ENCODE measurements at places on chromosomes 2 and 18.

DNA sequence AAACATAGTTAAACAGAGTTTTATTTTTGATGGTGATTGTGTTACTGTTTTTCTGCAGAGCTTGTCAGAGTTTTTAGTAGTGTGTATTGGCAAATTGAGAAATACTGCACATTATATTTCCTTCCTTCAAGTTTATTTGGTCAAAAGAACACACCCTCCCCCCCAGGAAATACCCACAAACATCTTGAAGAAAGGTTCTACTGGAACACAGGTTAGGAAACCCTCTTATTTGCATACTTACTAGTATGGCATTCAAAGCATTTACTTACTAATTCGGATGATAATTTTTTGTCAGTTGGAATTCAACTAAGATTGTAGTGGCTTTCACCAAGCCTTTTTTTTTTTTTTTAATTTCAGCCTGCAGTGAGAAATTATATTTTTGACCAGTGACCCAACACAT, 9.1 kb downstream of the CAB39 start:
- no peak for DNase-seq

- DNase-seq = no peak
Measured at GRCh38 chr18:47180765-47181164, 4.6 kb upstream of the IER3IP1 start.

DNA sequence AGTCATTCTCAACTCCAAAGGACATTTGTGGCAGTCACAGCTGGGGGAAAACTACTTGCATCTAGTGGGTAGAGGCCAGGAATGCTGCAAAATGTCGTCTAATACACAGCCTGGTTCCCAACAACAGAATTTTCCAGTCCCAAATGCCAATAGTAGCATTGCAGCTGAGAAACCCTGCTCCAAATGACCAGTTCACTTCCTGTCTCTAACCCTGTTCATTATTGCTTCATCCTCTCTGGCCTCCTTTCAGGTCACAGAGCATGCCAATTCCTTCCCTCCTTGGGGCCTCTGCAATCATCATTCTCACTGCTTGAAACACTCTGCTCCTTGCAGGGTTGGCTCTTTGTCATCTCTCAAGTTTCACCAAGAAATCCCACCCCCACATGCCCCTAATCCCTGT, 139.1 kb downstream of the IRS1 start:
- no peak for DNase-seq

DNA sequence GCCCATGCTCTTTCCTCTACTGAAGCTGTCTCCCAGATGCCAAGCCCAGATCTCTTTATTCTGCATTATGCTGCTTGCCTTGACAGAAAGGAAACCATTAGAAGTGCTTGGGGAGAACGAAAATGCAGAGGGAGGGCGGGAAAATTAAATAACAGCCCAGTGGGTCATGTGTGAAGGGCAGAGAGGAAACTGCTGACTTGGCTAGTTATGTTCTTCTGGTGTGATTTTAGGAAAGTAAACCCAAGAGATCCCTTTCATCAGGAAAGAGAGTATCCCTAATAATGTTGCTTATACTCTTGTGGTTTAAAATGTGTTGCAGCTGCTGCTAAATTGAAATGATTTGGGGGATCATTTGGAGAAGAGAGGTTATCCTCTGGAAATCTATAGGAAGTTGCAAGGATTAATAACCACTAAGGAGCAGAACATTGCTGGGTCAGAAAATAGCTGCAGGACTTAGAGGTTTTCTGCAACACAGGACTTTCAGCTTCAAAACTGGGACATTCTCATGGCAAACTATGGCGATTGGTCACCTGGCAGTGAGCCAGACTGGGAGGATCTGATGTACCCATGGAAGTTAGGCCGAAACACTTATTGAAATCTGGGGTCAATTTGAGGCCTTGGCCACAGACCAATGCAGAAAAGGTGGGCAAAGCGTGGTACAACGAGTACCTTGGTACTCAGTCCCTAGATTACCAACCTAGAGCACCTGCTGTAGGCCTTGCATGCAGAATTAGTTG, 172.2 kb downstream of the TMEM247 start:
- DNase-seq = no peak

DNA sequence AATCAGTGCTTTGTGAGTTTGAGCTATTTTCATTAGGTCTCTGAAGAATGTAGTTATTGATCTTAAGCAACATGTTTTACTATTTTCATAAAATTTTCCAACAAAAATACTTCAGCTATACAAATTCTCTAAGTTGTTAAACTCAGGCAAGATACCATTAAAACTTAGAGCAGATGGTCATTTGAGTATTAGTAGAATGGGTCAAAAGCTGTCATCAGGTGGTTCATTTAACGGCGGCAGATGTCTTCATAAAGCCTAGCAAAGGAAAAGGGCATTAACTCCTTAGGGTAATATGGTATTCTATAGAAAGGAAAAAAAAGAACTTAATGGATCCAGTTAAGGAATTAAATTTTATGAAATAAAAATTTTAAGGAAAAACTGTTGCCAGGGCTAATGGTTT, 19.2 kb downstream of the MIB1 start:
- no peak for DNase-seq

DNA sequence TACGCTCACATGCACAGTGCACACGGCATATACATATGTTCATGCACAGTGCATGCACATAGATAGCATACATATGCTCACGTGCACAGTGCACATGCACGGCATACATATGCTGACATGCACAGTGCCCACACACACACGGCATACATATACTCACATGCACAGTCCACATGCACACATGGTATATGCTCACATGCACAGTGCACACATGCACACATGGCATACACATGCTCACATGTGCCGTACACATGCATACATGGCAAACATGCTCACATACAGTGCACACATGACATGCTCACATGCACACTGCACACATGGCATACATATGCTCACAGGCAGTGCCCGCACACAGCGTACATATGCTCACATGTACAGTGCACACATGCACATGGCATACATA, 97.7 kb upstream of the CTDP1 start:
- DNase-seq = no peak

DNA sequence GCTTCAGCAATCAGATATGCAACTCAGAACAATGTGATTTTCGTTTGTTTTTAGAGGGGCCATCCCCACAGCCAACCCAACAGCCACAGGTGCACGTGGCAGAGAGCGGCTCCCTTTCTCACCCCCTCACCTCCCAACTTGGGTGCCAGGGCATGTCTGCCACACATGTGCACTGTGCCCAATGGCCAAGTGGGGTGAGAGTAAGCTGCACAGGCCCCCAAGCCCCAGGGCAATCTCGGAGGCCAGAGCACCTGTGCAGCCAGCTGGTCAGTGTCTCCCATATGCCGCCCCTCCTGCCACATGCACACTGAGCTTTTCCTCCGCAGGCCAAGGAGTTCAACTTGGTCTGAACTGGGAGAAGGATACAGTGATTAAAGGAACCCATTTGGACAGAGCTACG, 1130.2 kb downstream of the DSC3 start:
- no peak for DNase-seq

DNA sequence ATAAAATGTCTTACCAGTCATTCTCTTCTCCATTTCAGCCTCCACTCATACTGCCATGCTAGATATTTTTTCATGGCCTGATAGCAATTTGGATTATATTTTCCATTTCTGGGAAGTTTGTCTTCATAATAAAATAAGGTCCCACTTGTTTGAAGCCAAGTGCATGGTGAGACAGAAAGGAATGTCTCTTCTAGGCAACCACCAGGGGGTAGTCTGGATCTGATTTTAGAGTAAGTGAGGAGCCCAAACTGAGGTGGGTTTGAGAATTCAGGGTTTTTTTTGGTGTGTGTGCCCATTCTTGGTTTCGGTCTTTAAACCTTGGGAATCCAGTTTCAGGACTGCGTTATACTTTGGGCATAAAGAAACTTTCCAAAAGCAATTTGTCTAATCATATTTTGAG, 315.5 kb downstream of the RPRM start:
- DNase-seq = no peak

DNA sequence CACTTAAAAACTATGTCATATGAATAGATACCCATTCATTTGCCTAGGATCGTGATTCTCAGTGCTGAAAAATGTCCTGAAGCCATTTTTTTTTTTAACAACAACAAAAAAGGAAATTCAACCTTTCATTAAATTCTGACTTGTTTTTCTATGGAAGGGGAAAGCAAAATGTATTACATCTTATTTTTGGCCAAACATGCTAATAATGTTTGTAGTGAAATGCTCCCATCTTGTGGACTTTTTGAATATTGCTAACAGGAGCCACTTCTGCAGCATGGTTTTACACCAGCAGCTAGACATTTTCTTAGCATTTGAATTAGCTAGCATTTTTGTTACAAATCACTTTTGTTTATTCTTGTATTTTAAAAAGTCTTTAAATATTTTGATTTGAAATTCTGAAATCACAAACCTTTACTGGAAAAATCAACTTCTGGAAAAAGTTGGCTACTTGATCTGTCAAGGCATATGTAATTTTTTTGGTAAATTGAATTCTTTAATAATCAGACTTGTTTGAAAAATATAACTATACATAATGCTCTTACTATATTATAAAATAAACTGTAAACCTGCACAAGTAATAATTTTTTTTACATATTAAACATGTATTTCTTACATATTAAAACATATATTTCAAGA, 75.8 kb downstream of the KIDINS220 start:
- DNase-seq = no peak

- no peak for DNase-seq
Measured at GRCh38 chr2:181128199-181128598, 147.8 kb downstream of the UBE2E3 start.

DNA sequence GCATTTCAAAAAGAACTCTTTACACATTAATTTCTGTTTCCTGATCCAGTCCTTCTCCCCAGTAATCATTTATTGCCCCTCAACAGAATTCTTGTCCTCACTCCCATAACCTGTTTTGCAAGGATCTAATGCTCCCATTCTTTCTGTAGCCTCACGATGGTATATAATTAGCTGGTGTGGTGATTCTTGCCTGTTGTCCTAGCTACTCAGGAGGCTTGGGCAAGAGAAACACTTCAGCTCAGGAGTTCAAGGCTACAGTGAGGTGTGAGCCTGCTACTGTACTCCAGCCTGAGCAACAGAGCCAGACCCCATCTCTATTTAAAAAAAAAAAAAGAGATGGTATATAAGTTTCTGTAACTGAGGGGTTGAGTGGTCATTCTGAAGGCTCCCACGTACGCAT, 7.7 kb upstream of the TRAPPC8 start:
- DNase-seq = no peak

GRCh38 chr18:13302457-13303225, 84.1 kb downstream of the LDLRAD4 start:
- no peak for DNase-seq

- DNase-seq = no peak
Measured at GRCh38 chr2:37645362-37645761, 26.1 kb downstream of the CDC42EP3 start.

DNA sequence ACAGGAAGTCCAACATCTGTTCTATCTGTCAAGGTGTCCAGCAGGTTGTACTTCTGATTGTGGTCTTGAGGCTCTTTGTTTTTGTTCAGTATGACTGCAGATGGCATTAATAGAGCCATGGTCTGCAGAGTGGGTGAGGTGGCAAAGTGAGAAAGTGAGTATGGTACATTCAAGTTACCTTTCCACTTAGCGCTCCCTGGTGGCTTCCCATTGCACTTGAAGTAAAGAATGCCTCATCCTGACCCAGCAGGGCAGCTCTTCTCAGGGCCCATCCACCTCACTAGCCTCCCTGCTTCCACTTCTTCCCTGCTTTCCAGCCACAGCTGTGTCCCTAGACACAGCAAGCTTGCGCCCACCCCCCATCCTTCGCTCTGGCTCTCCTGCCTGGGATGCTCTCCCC, 148.0 kb upstream of the ALPP start:
- DNase-seq = no peak

DNA sequence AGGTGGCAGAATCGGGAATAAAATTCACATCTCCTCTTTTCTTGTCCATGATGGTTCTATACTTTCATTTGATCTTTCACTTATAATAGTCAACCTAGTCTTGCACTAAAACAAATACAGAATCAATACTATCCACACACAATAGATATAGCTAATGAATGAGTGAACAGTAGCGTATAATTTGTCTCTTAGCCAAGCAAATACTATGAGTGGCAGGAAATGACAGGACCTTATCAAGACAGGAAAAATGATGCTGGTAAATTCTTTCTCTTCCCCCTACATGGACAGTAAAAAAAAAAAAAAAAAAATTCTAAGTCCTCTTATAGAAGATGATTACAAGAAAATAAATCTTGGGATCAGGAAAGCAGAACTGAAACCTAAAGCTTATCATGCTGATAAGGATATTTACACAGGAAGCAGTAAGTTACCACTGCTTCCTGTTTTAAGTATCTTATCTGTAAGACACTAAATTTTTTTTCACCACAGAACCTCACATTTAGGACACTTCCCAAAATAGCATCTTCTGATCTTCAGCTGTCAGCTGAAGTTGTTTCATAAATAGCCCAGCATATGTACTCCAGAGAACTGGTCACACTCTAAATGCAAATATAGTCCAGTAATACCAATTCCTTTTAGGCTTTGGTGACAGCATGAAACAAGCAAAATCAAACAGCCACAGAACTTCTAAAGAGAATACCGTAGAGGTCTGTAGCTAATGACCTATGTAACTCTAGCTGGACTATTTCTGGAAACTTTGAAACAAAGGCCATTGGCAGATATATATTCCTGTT, 27.0 kb downstream of the IRS1 start:
- DNase-seq = no peak

DNA sequence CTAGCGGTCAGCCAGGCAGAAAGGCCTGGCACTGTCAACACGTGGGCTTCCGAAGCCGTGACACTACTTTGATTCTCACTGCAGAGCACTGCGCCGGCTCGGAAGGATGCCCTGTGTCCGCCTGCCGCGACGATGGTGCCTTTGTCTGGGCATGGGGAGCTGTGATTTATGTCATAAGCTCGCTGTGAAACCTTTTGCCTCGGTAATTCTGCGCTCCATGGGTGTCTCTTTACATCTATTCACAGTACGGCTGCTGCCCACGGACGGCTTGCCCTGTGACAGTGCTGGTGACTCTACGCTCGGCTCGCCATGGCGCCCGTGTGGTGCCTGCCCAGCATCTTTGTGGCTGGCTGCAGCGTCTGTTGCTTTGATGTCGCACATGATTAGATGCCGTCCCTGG, 43.1 kb upstream of the GBX2 start:
- no peak for DNase-seq

DNA sequence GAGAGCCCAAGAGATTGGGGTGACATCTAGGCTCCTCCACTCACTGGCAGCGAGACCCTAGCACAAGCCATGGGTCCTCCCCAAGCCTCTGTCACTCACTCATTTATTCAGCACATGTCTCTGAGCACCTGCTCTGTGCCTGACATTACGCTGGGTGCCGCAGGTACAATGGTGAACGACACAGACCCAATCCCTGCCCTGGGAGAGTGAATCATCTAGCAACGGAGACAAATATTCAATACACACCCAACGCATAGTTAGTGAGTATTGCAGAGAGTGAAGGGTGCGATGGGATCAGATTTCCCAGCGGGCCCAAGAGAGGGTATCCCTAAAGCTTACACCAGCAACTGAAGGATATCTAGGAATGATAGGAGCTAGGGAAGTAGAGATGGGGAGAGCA, 45.5 kb downstream of the ZFP36L2 start:
- DNase-seq = no peak

- DNase-seq = no peak
Measured at GRCh38 chr2:13813236-13813635, 819.3 kb upstream of the LRATD1 start.
